ENCODE measurements at places on chromosomes 3 and 15.

- no peak for DNase-seq
These were observed 34.6 kb upstream of the APEH start for GRCh38 chr3:49639551-49639950.

- no peak for DNase-seq
These were observed 31.0 kb downstream of the NR2F2 start for GRCh38 chr15:96361309-96362010.

- DNase-seq = no peak
These were observed 28.3 kb downstream of the GOLGA6A start for GRCh38 chr15:74053941-74054529.

DNA sequence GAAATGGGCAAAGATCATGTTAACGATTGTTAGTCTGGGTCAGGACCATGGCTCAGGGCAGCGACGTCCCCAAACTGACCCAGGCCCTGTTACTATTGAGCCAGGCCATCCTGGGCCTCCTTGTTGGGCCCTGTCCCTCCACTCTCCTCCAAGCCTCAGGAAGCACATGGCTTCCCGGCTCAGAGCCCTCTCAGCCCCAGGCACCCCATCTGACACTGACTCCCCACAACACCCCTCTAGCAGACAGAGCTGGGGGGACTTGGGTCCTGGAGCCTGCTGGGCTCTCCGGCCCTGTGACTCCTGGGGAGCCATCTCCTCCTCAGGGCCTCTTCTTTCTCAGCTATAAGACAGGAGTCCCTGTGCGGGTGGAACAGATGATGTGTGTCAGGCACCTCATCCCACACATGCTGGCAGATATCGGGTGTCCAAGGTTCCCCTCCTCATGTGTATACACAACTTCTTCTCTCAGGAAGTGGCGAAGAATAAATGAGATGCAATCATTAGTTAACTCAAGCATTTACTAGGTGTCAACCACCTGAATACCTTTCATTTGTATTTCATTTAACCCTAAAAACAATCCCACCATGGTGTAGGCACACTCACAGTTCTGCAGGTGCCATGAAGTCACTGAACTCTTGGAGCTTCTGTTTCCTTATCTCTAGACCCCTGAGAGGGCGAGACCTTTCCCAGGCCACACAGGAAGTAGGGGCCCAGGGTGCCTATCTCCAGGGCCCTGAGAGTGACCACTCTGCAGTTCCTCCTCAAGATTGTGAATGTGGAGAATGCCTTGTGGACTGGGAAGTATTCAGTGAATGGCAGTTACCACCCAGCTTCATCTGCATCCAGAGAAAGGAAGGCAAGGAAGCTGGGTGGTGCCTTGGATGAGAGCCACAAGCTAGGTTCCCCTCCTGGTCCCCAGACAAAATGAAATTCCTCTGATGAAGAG lies 282.5 kb upstream of the TLE3 start:
- no peak for DNase-seq

GRCh38 chr15:25543196-25543595 lies 104.4 kb upstream of the UBE3A start:
- DNase-seq = peak; percentile 28

- no peak for DNase-seq
These were observed 465.0 kb upstream of the ROBO1 start for GRCh38 chr3:80232760-80233159.

GRCh38 chr3:127835993-127836882 lies 13.9 kb upstream of the MGLL start:
- no peak for DNase-seq

DNA sequence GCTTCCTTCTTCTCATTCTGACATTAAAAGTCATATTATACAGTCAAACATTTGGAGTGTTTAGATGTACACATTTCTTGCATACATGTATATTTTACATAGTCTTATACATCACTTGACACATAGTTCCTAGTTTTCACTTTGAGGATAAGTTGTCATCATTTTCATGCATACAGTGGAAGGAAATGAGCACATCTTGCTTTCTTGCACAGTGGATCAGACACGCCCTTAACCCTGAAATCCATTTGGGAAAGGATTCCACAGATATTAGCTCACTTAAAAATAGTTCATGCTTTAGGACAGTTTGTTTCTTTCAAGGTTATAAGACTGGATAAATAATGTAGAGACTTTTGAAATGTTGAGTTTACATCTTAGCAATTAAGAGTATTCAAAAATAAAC lies 148.6 kb upstream of the MME start:
- DNase-seq = no peak

- DNase-seq = no peak
These were observed 272.2 kb upstream of the VEPH1 start for GRCh38 chr3:157775446-157775845.

DNA sequence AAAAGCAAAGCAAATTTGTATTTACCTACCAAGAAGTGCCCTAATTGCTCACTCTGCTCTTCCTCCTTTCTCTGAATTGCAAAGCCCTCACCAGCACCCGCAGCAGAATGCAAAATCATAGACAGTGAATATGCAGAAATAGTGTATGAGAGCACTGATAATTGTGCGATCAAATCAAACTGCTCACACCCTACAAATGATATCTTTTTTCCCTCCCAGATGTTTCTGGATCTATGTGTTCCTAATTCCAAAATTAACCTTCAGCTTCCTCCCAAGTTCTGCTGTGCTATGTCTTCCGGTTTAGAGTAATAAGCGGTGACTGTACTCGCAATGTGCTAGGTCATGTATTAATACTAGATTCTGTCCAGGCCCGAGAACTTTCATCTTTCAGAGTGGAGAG lies 3.4 kb downstream of the GHSR start:
- DNase-seq = no peak

DNA sequence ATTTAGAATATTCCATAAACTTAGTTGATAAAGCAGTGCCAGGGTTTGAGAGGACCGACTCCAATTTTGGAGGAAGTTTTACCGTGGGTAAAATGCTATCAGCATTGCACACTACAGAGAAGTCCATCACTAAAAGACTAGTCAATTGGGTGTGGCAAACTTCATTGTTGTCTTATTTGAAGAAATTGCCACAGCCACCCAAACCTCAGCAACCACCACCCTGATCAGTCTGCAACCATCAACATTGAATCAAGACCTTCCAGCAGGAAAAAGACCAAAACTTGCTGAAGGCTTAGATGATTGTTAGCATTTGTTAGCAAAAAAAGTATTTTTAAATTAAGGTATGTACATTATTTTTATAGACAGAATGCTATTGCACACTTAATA lies 60.5 kb downstream of the KLF13 start:
- DNase-seq = no peak

GRCh38 chr3:163552659-163552966 lies 1525.7 kb downstream of the SI start:
- no peak for DNase-seq

- peak; percentile 39 for DNase-seq
These were observed 4.1 kb downstream of the LRCH3 start for GRCh38 chr3:197795200-197795599.

GRCh38 chr15:63983061-63983711 lies 63.1 kb downstream of the DAPK2 start:
- DNase-seq = no peak

GRCh38 chr15:80966431-80967197 lies 23.0 kb downstream of the MESD start:
- DNase-seq = no peak

- no peak for DNase-seq
These were observed 53.0 kb upstream of the GSK3B start for GRCh38 chr3:120147072-120147871.

DNA sequence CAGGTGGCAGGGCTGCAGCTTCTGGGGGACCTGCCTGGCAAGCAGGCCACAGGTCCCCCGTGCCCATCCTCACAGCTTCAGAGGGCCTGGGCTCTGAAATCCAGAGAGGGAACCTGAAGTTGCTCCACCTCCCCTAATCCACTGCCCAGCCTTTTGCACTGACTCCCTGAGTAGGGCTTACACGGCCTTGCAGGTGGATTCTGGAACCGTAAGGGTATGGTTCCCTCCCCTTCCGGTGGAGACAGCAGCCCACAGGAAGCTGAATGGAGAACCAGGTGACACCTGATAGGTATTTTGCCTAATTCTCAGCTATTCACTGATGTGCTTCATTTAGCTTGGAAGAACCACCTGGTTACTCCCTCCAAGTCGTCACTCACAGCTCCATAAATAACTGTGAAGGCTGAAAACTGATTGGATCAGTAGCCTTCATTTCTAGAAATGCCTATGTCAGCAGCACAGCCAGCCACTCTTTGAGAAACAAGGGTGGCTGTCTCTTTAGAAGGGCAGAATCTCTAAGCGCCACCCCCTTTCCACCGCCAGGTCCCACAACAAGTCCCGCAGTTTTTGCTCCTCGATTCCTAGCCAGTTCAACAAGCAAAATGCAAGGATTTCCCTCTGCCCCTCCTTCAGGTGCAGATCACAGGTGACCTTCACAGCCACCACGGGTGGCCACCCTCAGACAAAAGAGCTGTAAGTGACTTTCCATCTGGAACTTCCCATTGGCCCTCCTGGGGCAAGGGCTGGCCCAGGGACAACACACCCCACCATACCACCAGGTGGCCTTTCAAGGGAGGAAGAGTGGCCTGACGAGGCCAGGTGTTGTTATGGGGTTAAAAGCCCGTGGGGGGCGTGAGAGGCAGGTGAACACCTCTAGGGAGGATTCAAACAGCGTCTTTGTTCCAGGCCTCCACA lies 112.9 kb downstream of the SEC22A start:
- DNase-seq = no peak

GRCh38 chr3:195147649-195148080 lies 123.3 kb downstream of the XXYLT1 start:
- DNase-seq = no peak

DNA sequence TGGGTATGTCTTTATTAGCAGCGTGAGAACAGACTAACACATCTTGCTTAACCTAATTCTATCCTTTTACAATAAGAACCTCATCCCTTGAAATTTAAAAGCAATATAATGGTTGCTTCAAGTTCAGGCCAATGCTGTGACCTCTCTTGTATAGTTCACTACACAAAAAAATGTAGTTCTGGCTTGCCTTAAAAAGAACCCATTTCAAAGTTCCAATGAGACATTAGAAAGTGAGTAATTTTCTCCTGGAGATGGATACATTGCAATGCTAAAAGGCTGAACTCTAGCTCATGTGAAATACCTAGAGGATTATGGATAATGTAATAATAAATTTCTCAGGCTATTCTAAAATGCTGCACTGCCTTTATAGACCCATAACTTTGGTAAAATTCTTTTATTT lies 47.8 kb downstream of the ATP13A4 start:
- DNase-seq = no peak

- DNase-seq = no peak
These were observed 113.7 kb downstream of the MYO5A start for GRCh38 chr15:52414936-52415335.

DNA sequence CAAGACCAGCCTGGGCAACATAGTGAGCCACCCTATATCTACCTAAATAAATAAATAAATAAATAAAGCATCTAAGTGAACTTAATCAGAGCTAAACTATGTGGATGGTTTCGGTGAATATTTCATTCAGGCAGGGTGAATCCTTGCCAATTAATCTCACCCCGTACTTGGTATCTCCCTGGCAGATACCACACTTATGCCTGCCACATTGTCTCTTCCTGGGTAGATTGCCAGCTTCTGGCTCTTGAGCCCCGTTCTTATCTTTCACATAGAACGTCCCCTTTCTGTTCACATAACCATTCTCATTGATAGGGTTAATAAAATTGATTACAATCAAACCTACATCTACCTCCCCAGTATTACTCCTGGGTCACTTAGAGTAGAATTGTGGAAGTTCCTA lies 7.0 kb downstream of the SNAP23 start:
- no peak for DNase-seq

GRCh38 chr3:101950985-101951733 lies 101.8 kb downstream of the NFKBIZ start:
- DNase-seq = no peak

DNA sequence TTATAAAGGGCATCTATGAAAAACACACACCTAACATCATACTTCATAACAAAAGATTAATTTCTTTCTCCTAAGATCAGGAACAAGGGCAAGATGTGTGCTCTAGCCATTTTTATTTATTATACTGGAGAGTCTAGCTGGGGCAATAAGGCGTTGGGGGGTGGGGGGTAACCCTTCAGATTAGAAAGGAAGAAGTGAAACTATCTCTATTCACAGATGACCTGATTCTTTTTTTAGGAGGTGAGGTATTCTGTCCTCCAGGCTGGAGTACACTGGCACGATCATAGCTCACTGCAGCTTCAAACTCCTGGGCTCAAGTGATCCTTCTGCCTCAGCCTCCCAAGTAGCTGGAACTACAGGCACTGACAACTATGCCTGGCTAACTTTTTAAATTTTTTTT lies 89.5 kb upstream of the MANF start:
- no peak for DNase-seq

Measured in omental fat pad (tissue), 4 donors.